ENCODE measurements at places on chromosomes 12 and 14.
A peak's percentile ranks its signal among the peaks of the same experiment; 100 is the strongest.

DNA sequence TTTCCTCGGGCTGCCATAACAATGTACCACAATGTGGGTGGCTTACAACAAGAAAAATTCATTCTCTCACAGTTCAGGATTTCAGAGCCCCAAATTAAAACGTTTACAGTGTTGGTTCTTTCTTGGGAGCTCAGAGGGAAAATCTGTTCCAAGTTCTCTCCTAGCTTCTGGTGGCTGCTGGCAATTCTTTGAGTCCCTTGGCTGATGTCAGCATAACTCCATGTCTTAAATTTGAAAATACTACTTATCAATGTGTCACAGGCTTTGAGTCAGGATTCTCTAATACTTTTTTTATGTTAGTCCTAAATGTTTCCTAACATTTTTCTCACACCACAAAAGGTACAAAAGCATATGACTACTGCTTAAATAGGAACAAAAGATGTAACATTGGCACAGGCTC lies 198.4 kb upstream of the ATXN7L3B start:
- DNase-seq: no peak

DNA sequence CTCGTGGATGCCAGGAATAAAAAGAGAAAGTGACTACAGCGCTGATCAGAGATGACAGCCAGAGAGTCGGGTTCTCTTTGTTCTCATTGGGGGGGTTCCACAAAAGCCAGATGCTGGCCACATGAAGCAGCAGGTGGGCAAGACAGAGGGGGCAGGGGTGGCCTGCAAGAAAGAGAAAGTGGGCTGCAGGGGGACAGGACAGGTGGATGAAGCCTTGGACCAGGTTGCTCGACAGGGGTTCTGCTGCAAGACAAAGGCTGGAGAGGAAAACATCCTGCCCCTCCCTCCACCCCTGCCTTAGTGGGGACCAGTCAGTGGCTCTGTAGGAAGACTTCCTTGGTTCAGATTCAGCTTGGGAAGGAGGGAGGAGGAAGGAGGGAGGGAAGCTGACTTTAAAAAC lies 126.2 kb downstream of the KSR2 start:
- DNase-seq: no peak

- DNase-seq: no peak
Measured at GRCh38 chr12:132647858-132648257, 29.3 kb downstream of the P2RX2 start.

DNA sequence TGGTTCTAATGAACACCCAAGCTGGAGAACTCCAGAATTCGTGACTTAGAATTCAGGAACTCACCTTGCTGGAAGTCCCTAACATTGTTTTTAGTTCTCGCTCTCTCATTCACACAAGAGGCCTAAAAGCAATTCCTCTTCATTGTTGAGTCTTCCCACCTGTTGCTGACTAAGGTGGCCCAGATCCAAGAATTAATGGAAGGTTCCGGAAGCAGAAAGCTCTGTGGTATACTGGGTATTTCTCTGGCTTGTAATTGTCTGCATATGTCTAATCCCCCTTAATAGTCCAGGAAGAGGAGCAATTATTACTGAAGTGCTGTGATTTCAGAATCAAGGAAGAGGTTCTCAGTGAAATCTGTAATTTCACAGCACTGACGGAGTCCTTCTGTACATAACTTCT lies 31.4 kb downstream of the TMEM233 start:
- no peak for DNase-seq

DNA sequence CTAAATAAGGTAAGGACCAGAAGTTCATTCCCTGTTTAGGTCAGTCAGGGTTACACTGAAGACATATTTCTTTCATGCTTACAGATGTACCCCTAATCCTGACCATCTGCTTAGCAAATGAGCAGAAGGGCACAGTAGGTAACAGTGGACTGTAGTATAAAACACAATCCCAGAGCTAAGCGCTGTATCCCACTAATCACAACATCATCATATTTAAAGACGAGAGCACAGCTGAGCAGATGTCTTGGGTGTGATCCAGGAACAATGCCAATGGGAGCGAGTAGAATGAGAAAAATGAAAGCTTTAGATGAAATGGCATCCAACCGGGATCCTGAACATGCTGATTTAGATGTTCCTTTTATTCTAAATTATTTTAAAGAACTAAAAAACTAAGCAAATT lies 213.4 kb downstream of the CCER1 start:
- DNase-seq: no peak

DNA sequence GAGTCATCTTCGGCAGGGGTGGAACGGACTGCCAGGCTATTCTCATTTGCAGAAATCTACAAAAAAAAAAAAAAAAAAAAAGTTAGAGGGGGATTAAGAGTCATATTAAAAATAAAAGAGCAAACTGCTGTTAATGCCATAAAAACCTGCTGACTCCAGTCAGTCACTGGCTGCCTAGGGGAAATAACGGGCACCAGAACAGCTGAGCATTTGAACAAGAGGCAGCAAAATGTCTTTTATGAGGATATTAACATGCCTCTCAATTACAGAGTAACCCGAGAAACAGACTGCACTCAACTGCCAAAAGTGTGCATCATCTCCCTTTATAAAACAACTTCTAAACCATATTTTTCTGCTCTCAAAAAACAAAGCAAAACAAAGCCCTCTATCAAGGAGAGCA lies 28.7 kb upstream of the CERS5 start:
- DNase-seq: no peak

DNA sequence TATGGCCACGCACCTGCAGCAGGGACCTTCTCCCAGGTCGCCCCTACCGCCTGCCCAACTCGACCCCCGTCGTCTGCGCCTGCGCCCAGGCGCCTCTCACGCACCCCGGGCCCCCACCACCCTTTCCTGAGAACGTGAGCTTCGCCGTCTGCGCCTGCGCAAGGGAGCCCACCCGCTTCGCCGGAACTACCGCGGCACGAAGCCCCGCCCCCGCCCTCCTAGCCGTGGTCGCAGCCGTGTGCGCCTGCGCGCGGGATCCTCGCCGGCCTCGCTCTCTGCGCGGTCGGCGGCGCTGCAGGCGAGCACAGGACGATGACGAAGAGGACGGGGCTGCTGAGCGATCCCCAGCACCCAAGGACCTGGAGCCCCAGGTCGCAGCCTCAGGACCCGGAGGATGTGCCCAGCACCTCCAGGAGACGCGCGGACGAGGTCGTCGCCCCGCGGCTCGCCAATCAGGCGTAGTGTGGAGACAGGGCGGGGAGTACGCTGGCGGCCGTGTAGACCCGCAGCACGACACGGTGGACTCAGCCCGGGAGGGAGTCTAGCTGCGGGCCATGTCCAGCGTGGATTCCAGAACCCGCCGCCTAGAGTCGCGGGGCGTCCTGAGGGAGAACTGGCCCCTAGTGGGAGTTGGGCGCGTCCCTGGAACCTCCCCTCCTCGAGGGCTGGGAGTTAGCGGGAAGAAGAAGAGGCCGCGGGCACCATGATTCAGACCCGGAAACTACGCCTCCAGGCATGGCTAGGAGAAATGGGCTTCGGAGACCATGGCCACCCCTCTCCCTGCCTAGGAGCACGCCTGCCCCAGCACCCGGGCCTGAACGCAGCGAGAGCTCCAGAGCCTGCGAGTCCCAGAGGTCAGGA lies 1120.8 kb upstream of the TMEM132C start:
- DNase-seq: peak; percentile 31

Data from iris pigment epithelial cell (primary cell).